ENCODE measurements at places on chromosomes 5 and 9.

DNA sequence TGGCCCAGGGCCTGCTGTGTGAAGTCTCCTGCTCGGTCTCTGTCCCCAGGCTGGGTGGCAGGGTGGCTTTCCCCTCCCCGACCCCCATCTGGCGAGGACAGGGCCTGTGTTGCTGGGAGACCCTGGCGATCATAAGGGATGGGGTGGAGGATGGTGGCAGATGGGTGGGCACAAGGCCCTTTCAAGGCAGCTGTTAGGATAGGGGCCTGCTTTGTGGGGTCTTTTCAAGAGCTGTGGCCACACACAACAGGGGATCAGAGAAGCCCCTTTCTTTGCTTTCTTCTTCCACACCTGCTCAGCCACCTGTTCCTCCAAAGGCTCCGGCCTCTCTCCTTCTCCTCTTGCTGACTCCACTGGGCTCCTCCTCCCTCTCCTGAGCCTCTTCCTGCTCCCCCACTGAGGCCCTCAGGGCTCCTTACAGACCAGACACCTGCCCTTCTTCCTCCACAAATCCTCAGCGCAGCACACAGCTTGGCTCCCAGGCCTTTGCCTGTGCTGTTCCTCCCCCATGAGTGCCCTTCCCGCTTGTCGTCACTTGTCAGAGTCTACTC lies 15.0 kb upstream of the NEURL1B start:
- DNase-seq = no peak

GRCh38 chr5:64505769-64506566 lies at the start of gene RGS7BP:
Gene RGS7BP, plus strand, starts transcription at chr5:64506015. Its CDS starts 610 bp downstream, at chr5:64506625.
- DNase-seq = no peak

DNA sequence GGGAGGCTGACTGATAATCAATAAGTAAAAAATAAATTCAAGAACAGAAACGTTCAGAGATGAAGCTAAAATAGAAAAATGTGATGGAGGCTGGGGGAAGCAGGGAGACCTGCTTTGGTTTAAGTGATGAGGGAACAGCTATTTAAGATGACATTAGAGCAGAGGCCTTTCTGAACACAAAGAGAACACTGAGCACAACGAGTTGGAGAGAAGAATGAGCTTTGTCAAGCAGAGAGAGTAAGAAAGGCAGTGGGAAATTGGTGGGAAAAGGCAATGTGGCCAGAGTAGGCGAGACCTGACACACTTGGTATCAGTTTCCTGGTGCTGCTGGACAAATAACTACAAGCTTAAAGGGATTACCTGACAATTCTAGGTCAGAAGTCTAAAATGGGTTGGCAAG lies 20.0 kb downstream of the AUH start:
- no peak for DNase-seq

- no peak for DNase-seq
Measured at GRCh38 chr5:4514067-4514648, 626.0 kb upstream of the ADAMTS16 start.

DNA sequence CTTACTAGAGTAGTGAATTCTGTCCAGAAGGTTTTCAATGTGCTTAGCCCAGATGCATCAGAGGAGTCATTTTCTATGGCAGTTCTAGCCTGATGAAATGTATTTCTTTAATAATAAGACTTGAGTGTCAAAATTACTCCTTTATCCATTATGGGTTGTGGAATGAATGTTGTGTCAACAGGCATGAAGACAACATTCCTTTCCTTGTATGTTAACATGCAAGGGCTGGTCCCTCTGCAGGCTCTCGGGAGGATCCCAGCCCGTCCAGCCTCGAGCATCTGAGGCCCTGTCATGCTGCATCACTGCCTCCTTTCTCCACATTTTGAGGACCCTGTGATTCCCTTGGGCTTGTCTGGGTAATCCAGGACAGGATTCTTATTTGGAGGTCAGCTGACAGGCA lies 42.9 kb upstream of the FAM120AOS start:
- no peak for DNase-seq

DNA sequence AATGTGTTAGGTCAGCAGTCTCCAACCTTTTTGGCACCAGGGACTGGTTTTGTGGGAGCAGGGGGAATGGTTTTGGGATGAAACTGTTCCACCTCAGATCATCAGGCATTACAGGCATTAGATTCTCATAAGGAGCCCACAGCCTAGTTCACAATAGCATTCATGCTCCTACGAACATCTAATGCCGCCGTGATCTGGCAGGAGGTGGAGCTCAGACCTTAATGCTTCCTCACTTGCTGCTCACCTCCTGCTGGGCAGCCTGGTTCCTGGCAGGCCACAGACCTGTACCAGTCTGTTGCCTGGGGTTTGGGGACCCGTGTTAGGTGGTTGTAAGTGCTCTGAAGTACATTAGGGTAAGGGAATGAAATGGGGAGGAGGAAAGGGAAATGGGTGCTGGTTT lies 9.7 kb upstream of the CTNNA1 start:
- DNase-seq = no peak

- no peak for DNase-seq
Measured at GRCh38 chr9:116546711-116547581, 140.2 kb upstream of the TRIM32 start.

- DNase-seq = no peak
Measured at GRCh38 chr5:73663860-73664240, 37.9 kb downstream of the ARHGEF28 start.

DNA sequence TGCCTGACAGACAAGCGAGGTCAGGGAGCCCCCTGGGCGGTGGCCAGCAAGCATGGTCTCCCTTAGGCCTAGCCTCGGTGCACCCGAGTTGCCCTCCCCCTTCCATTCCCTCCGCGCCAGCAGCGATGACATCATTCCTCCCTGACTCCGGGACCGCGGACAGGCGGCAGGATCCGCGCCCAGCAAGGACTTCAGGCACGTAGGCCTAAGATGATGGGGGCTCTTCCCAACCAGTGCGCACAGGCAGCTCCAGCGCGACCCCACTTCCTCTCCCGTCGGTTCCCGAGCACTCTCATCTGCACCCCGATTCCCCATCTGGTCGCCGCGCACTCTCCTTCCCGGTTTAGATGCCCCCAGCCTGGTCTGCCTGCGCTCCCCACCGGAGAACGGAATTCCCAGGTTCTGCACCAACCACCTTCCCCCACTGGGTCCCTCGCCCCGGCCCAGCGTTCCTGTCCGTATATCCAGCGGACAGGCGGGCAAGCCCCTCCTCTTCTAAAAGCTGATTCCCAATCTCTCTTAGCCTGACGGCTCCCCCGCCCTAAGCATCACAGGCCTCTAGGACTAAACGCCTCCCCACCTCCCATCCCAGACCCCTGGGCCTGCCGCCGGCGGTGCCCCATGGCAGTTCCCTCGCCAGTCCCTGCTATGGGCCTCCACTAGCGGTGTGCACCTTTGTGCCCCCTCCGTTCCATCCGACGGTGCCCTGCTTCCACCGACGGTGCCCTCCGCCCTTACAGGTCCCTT lies 931 bp downstream of the FAM219A start:
- peak; percentile 56 for DNase-seq

DNA sequence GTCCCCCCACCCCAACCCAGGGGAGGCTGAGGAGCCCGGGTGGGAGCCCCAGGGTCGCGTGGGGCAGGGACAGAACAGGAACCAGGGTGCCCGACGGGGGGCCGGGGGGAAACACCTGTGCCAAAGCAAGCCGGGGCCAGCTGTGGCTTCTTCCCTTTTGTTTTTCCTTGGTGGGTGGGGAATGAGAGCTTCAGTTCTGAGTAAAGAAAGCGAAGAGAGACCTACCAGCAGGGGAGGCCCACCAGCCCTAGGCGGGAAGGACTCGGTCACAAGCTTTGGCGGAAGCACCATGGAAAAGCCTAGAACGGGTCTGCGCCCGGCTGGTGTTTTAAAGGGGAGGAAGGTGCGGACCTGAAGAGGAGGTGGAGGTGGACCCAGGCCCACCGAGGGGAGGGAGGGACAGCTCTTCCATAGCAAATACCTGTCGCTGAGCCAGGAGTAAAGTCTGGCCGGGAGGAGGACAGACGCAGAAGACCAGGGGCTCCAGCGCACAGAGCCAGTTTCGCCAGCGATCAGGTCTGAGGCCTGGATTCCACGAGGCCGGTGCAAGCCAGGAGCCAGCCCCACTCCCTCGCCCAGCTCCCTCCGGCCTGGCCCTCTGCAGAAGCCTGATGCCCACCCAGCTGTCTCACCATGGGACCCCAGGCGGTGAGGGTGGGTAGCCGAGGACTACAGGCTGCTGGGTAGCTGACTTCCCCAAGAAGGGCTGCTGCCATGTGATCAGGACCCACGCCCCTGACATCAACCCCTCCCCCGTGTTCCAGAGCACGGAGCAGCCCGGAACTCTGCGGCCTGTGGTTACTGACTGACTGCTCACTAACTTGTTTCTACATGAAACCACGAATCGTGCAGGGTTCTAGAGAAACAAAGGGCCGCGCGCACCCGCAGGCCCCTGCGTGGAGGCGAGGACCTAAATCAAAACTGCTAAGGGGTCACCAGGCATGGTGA lies 849 bp upstream of the MGAT1 start:
- peak; percentile 85 for DNase-seq

GRCh38 chr5:124823380-124823779 lies 76.9 kb upstream of the ZNF608 start:
- no peak for DNase-seq

- no peak for DNase-seq
Measured at GRCh38 chr9:98921732-98922131, 22.0 kb upstream of the COL15A1 start.

GRCh38 chr5:59152701-59153245 lies 569.9 kb downstream of the RAB3C start:
- DNase-seq = no peak

DNA sequence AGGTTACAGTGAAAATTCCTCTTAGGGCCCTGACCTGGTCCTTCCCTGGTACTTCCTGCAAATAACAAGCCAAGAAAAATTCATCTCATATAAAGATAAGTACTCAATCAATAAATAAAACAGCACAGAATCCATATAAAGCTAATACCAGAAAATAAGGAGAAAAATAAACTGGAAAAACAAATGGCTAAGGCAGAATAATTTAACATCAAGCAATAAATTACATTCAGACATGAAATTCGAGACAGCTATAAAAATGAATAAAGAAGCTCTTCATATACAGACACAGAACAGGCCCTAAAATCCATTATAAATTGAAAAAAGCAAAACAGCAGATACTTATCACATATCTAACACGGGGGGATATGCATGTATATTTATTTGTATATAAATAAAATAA lies 99.2 kb downstream of the DTWD2 start:
- DNase-seq = no peak

GRCh38 chr9:109447329-109448076 lies 50.6 kb downstream of the PTPN3 start:
- no peak for DNase-seq

DNA sequence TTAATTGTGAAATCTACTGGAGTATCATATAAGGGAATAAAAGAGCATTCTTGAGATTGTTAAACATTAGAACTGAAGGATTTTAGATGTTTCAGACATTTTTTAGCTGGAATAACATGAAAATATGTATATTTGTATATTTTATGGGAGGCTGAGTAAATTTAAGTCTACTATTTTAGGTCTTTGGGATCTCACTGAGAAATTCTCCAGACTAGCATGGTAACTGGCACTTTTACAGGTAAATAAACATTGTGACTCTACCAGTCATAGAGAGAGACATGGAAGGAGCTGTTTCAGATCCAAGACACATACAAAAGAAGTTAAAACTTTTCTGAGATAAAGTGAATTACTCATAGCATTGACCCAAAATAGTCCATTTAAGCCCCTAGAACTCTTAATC lies 59.4 kb downstream of the NDUFAF2 start:
- DNase-seq = no peak

- DNase-seq = no peak
Measured at GRCh38 chr5:42641336-42642005, 115.1 kb upstream of the CCDC152 start.

DNA sequence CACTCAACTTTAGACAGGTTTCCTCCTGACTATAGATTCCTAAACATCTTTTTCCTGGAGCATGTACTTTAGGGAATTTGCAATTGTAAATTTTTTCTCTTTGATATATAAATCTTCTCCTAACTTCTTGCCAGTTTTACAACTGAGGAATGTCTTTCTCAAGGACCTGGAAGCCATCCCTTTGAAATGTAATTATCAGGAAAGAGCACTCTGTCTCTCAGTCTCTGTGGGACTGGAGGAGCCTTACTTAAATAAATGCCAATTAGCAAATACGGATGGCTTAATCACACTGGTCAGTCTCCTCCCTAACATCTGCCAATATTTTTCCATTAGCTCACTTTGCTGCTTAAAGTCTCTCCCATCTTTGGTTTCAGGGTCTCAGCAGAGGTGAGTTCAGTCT lies 344.3 kb upstream of the ARRDC3 start:
- no peak for DNase-seq

DNA sequence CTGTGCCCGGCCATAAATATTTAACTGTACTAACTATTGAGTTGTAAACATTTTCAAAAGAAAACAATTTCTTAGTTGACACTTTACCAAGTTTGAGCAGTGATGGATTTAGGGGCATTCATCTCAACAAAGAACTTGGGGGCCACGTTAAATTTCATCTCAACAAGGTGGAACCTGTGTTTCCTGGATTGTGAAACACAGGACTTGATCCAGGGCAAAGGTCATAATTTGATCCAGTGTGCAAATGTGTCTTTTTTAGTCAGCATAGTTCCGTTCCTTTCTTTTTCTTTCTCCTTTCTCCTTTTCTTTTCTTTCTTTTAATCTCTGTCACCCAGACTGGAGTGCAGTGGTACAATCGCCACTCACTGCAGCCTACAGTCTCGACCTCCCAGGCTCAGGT lies 3.1 kb downstream of the GFRA3 start:
- no peak for DNase-seq

GRCh38 chr5:34503379-34504253 lies 152.5 kb upstream of the RAI14 start:
- no peak for DNase-seq

- DNase-seq = no peak
Measured at GRCh38 chr9:115115924-115116323, 2.0 kb downstream of the TNC start.

- DNase-seq = no peak
Measured at GRCh38 chr5:1417586-1418225, 27.5 kb downstream of the SLC6A3 start.

- DNase-seq = no peak
Measured at GRCh38 chr9:106393226-106393625, 469.7 kb upstream of the ZNF462 start.

GRCh38 chr5:85357309-85357708 lies 972.6 kb upstream of the EDIL3 start:
- no peak for DNase-seq

GRCh38 chr5:143826951-143827444 lies 15.0 kb downstream of the HMHB1 start:
- no peak for DNase-seq

DNA sequence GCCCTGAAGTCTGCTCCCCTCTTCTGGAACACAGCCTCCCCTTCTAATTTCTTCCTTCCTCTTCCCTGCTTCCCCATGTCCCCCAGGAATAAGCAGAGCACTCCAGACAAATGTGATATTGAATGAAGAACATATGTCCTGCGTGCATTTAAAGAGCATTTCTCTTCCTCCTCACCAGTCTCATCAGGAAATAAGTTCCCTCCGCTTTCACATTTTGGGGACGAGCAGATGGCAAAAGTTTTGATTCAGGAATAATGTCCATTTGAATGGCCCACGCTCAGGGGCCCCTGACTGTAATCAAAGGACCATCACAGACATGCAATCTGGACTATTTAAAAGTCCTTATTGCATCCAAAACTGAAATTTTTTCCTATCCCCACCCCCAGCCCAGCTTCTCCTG lies 316.1 kb downstream of the CDK5RAP2 start:
- no peak for DNase-seq

Data from transverse colon (tissue), 4 donors.